ENCODE measurements at places on chromosomes 3 and 15.

DNA sequence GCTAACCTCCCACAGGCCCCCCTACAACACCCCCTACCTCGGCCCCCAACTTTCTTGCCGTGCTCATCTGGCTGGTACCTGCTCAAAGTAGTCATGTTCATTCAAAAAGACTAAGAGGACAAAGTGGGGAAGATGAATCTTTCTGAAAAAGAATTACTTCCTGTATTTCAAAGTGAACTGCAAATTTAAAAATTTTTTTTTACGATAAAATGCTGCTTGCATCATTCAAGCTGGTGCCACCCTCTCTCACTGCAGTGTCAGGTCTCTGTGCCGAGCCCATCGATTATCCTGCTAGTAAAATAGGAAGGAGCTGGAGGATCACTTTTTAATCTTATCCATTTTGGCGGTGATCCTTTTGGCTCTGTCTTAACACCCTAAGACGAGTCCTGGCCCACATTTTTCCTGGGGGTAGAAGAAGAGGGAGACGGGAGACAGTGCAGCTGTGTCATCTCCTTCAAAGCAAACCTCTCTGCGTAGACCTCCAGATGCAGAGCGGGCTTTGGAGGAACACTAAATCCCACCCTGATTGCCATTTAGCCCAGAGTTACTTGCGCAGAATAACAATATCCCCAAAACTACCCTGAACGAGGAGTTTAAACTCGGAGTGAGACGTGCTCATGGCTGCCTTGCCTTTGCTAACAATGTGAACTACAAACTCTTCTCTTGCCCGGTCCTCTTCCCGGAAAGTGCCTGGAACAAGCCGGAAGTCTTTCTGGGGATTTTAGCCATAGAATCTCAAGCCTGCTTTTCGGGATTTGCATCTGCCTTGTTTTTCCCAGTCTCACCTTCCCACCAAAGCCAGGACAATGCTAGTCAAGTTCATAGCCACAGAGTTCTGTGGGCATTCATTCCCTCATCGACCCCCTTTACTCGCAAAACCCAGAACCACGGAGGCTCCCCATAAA is 66.2 kb upstream of the CGNL1 start:
- DNase-seq, result no peak

DNA sequence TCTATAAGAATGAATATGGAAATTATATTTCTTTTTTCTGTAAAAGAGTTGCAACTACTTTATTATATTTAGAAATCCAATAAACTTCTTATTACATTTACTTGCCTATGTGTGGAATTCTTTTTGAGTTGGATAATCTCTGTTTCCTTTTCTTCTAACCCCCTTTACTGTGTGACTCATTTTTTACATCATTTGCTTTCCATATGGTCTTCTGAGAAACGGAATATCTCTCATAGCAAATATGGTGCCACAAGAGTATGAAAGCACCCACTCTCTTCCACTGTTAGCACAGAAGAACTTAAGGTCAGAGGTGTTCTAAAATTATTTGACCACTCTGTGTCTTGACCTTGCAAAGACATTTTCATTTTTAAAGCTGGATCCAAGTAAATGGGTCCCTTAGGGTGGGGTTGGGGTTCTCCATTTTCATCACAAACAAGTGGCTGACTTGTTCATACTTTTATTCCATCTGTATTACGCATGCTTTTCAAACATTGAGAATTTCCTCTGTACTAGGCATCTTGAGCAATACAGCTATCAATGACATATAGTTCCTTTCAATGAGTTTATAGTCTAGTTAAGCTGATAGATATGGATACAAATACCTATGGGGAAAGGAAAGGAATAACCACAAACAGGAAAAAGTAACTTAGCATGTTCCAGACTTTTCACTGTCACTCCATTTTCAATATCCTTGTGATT is 281.1 kb upstream of the TPRG1 start:
- DNase-seq, result no peak

DNA sequence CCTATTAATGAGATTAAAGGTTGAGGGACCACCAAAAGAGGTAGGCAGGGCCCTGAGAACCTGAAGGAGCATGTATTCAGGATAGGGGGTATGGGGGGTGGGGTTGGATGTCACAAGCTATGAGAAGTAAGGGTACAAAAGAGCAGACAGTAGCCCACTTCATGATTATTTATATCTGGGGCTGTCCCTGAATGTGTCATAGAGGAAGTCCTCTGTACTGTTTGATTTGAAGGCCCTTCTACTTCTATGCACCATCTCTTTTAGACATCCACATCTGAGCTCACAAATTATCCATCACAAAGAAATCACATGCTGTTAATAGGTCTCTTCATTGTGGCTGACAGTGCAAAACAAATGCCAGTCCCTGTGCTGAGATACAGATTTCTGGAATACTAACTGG is 68.6 kb downstream of the FHIT start:
- DNase-seq, result no peak

GRCh38 chr3:81308306-81308705 is 453.1 kb downstream of the GBE1 start:
- no peak for DNase-seq

DNA sequence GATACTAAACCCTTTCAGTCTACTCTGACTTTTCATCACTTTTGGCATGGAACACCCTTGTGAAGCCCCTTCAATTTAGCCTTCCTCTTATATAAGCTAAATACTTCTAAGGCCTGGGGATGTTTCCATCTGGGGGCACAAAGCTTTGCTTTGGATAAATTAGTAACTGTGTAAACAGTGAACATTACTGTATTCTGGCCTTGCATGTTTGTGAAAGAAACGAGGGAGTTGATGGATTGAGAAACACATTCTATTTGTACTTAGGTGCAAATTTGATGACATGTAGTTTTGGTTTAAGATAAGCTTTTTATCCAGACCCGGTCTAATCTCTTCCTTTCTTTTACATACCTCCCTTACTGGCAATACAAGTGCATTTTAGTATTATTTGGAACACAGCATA is 19.7 kb downstream of the PSMD6 start:
- DNase-seq, result no peak

DNA sequence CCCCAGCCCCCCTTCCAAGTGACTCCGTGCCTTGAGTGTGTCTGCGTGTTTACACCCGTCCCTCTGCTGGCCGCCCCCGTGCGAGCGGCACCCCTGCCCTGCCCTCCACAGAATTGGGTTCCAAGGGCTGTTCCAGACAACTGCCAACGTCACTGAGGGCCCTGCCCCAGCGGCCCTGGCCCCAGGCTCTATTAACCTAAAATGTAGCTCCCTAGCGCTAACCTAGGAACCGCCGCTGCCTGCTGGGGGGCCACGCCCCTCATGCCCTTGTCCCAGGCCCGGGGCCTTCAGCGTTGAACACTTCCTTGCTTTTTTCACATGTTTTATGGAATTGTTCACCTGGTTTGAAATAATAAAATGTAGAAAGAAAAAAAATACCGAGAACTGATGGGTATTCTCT is 10.0 kb upstream of the SEMA3B start:
- no peak for DNase-seq

GRCh38 chr3:177679568-177680471 is 482.5 kb upstream of the TBL1XR1 start:
- no peak for DNase-seq

DNA sequence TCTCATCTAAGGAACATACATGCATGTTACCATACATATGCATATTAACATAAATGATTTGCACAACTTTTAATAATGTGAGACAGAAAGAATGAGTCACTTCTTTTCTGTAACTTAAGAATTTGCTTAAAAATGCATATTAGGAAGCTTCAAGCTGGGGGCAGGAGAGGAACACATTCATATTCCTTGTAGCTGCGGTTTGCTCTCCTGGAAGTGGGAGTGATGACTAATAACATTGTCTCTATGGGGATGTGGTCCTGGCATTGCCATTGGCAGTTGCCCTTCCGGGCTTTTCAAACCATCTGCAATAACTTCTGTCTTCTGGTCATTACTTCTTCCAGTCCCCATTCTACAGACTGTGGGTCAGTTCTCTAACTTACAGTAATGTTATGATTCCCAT is 15.6 kb downstream of the CHST2 start:
- DNase-seq, result peak; percentile 5

- DNase-seq, result peak; percentile 53
Observed at GRCh38 chr3:39000008-39000450, 51.7 kb downstream of the SCN11A start.

DNA sequence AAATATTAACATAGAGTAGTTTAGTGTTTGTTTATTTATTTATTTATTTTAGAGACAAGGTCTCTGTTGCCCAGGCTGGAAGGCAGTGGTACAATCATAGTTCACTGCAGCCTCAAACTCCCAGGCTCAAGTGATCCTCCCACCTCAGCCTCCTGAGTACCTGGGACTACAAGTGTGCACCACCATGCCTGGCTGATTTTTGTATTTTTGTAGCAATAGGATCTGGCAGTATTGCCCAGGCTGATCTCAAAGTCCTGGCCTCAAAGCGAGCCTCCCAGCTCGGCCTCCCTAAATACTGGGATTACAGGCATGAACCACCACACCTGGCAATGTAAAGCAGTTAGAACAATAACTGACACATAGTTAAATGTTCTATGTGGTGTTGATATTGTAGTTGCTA is 4.4 kb upstream of the ZNF148 start:
- DNase-seq, result no peak
